Natural killer cell treated with Interleukin-12 subunit alpha and Interleukin-12 subunit beta and Interleukin-15 and Interleukin-18, amount 100 ng/mL, for 72 hours (primary cell): ENCODE measurements at places on chromosomes 3 and 15. TPM values are rescaled to one million over a fixed set of nuclear protein-coding genes. Genes with fewer than 3 reads are reported as not detected.

DNA sequence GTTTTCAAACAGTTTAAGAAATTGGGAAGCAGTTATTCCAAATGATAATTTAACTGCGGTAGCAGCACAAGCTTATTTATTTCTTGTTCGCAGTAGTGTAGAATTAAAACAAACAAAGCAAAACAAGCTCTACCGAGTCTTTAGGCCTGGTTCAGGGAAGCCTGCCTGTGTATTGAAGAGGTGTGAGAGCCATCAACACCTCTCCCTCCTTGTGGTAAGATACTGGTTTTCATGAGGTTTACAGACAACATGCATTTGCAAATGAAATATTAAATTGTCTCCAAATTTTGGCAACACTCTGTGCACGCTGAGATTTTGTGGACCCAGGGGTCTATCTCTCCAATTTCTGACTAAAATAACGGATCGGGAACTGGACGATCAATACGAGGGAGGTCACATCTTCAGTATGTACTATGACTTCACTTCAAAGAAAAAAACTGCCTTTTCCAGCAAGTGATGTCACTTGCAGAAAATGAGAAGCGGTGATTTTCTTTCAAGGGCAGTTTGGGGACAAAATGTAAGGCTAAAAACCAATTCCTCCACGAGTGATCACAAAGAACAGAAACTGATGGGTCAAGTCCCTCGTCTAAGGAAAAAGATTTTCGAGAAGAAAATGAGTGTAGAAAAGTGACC is 721 bp downstream of the ATR start:
- peak overlapping the region; percentile 94 for H3K4me3 ChIP-seq
- H3K4me1 ChIP-seq = peaks cover 34% of the 10 kb centered on the region
- peaks cover 4% of the 10 kb centered on the region for H3K27me3 ChIP-seq

The GOLGA8Q gene
- total RNA-seq = 27.5 TPM

The CYP1A2 gene
- total RNA-seq = not detected

GRCh38 chr15:29952225-29952624 is 130.0 kb upstream of the TJP1 start:
- H3K36me3 ChIP-seq = no peaks in the 10 kb centered on the region
- H3K4me1 ChIP-seq = no peaks in the 10 kb centered on the region
- H3K4me3 ChIP-seq = no peak overlapping the region
- H3K27me3 ChIP-seq = no peaks in the 10 kb centered on the region
- DNase-seq = no peak

The CCDC12 gene
- total RNA-seq = 58.0 TPM

DNA sequence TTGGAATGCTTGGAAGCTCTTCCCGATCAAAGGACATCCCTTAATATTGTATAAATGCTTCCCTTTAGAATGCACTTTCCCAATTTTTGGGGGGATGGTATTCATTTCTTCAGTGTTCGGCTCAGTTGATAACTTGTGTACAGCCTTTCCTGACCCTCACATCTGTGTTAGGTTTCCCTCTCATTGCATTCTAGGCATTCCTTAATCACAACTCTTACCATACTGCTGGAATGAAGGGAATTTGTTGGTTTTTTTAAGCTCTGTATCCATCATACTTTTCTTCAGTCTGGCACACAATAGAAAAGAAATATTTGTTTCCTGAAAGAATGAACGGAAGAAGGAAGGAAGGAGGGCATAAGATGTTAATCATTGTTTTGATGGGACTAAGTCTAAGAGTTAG is 119.5 kb downstream of the CHST2 start:
- no peak for DNase-seq
- H3K36me3 ChIP-seq = no peaks in the 10 kb centered on the region

The LHFPL4 gene
- total RNA-seq = not detected

DNA sequence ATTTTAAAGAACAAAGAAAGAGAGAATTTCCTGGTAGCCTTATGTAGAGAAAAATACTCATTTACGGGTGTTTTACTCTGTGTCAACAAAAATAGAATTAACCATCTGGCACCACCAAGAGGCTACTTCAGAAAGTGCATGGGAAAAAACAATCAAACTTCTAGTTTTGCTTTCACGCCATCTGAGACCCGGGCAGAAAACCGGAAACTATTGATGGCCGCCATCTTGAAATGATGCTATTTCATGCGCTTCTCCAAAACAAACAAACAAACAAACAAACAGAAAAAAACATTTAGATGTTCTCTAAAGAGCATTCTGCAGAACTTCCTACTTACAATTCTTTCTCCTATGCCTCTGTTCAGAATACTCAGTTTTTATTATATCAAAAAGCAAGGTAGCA is 49.4 kb upstream of the SYNPR start:
- no peaks in the 10 kb centered on the region for H3K27me3 ChIP-seq
- no peak for DNase-seq
- no peaks in the 10 kb centered on the region for H3K4me1 ChIP-seq

- no peak overlapping the region for H3K4me3 ChIP-seq
- no peak for DNase-seq
- H3K27ac ChIP-seq = no peak overlapping the region
- H3K36me3 ChIP-seq = peaks cover 5% of the 10 kb centered on the region
- H3K4me1 ChIP-seq = peaks cover 6% of the 10 kb centered on the region
- no peaks in the 10 kb centered on the region for H3K27me3 ChIP-seq
Measured at GRCh38 chr3:40312661-40313226, 3.2 kb downstream of the EIF1B start.

The CSTA gene
- total RNA-seq = not detected

DNA sequence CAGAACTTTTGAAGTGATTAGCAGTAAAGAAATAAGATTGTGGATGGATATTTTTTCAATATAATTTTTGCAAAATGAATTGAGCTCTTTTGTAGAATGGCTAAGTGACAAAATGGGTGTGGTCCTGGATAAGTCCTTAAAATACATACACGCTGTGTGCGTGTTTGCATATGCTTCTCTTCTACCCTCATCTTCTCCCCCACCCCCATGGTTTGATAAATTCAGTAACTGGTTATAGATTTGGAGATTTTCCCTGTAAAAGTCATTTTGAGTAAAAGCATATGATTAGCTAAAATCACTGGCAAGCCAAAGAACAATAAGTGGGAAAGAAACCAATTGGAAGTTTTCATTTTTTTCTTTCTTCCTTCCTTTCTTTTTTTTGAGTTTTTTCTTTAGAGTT is 453.9 kb upstream of the MDFIC2 start:
- no peak for DNase-seq
- H3K4me3 ChIP-seq = no peak overlapping the region
- H3K27ac ChIP-seq = no peak overlapping the region
- no peaks in the 10 kb centered on the region for H3K4me1 ChIP-seq

DNA sequence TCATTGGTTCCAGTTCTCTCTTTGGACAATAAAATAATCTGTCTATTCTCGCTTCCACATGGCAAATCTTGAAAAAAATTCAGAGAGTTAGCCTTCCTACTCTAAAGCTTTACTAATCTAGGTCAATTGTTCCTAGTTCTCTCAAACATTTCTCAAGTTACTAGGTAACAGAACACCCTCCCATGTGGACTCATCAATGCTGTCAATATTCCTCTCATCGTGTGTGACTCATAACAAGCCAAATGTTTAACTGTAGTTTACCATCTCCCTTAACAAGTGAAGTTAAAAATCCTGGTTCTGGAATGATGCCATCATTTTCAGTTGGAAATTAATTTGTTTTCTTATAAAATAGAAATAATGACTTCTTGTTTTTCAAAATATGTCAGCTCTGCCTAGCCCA is 438.6 kb downstream of the ROBO1 start:
- no peaks in the 10 kb centered on the region for H3K4me1 ChIP-seq
- no peaks in the 10 kb centered on the region for H3K36me3 ChIP-seq
- no peak for DNase-seq
- no peaks in the 10 kb centered on the region for H3K27me3 ChIP-seq
- no peak overlapping the region for H3K4me3 ChIP-seq

The NTRK3 gene
- 0.42 TPM for total RNA-seq

GRCh38 chr3:171791692-171792076 is 18.6 kb downstream of the PLD1 start:
- H3K27ac ChIP-seq = no peak overlapping the region
- peaks cover 5% of the 10 kb centered on the region for H3K36me3 ChIP-seq
- H3K4me3 ChIP-seq = no peak overlapping the region
- no peaks in the 10 kb centered on the region for H3K27me3 ChIP-seq

GRCh38 chr3:60263191-60263590 is 988.1 kb downstream of the FHIT start:
- no peak overlapping the region for H3K27ac ChIP-seq
- H3K4me1 ChIP-seq = no peaks in the 10 kb centered on the region
- H3K36me3 ChIP-seq = no peaks in the 10 kb centered on the region

DNA sequence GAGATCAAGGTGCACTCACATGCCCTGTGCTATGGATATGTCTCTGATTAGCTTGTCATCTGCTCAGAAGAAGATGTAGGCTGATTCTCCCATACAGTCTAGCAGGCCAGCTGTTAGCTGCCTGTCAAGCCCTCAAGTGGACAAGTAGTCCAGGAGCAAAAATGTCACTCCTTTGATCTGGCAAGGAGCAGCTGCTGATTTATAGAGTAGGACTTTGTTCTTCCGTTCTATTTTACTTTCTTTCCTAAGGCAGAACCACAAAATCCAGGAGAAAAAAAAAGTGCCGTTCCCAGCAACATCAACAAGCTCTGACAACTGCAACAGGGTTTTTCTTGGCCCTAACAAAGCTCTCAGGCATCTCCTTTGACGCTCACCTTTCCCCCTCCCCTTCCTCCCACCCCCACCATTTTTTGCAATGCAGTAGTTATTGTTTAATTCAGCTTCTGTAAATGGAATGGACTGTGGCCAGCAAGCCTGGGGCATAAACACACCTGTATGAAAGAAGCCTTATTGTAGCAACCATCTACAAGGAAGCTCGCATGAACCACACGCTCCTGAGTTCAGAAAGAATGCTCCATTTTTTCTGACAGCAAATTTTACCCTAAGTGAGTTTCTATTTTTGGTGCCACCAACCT is 196.3 kb downstream of the MEIS2 start:
- H3K4me3 ChIP-seq = no peak overlapping the region
- H3K27me3 ChIP-seq = no peaks in the 10 kb centered on the region
- no peak for DNase-seq
- H3K36me3 ChIP-seq = no peaks in the 10 kb centered on the region
- no peaks in the 10 kb centered on the region for H3K4me1 ChIP-seq

The CRABP1 gene
- total RNA-seq = not detected

DNA sequence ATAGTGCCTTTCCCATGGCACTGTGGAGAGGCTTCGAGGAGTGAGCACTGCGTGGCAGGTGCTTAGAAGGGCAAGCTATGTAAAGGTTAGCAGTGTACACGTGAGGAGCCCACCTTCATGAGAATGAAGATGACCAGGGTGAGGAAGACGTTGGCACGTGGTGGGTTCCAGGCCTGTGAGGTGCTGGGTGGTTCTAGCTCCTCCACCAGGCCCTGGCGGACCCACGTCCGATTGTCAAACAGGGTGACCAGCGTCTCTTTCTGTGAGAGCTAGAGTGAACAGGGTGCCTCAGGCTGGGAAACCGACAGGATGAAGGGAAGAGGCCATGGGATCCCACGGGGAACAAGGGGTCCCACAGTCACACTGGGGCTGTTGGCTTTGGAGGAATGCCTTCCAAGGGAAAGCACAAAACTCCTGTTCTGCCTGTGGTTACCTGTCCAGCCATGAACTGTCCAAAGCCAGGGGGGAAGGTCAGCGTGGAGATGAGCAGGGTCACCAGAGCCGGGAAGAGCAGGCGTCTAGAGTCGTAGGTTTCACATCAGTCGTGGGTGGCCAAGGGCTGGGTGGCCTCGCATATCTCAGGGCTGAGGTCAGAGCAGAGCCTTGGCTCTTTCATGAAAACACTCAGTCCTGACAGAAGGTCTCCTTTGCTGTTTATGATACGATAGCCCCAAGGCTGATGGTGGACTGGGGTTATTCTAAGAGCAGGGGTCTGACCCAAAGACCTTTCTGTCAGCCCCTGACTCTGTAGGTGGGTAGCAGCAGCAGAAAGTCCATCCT is 6.0 kb downstream of the CLCN2 start:
- DNase-seq = no peak
- H3K4me1 ChIP-seq = peaks cover 6% of the 10 kb centered on the region
- no peak overlapping the region for H3K4me3 ChIP-seq
- no peaks in the 10 kb centered on the region for H3K36me3 ChIP-seq
- H3K27me3 ChIP-seq = no peaks in the 10 kb centered on the region

- no peak overlapping the region for H3K4me3 ChIP-seq
- no peaks in the 10 kb centered on the region for H3K36me3 ChIP-seq
- no peak overlapping the region for H3K27ac ChIP-seq
- DNase-seq = no peak
- H3K27me3 ChIP-seq = peaks cover 6% of the 10 kb centered on the region
Measured at GRCh38 chr3:130379274-130379673, 33.8 kb downstream of the COL6A5 start.

DNA sequence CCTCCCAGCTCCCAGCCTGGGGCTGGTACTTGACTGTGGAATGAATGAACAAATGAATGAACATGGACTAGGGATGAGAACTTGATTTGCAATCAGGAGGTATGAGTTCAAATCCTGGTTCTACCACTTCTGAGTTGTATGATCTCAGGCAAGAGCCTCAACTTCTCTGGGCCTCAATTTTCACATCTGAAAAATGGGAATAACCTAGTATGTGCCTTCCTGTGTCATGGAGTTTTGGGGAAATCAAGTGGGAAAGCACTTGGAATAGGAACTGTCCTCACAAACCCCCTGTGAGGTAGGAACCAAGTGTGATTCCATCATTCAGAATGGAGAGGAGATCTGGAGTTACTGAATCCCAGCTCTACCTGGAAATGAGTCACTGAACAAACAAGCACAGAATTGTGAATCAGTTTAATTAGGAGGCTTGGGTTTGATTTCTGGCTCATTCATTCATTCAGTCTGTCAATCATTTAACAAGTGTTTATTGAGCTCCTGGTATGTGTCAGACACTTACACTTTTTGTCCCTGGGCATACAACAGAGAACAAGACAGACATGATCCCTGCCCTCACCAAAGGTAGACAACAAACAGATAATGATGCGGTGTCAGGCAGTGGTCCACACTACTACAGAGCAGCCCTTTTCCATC is 29.7 kb downstream of the DNASE1L3 start:
- H3K27ac ChIP-seq = no peak overlapping the region
- no peaks in the 10 kb centered on the region for H3K27me3 ChIP-seq
- peaks cover 7% of the 10 kb centered on the region for H3K4me1 ChIP-seq
- DNase-seq = peak; percentile 42
- no peaks in the 10 kb centered on the region for H3K36me3 ChIP-seq

GRCh38 chr3:66598168-66598567 is 97.3 kb upstream of the LRIG1 start:
- no peak overlapping the region for H3K27ac ChIP-seq
- H3K36me3 ChIP-seq = no peaks in the 10 kb centered on the region
- peaks cover 29% of the 10 kb centered on the region for H3K27me3 ChIP-seq
- H3K4me1 ChIP-seq = no peaks in the 10 kb centered on the region
- no peak for DNase-seq

The SH3GL3 gene
- total RNA-seq = not detected

- no peak overlapping the region for H3K4me3 ChIP-seq
- H3K27me3 ChIP-seq = no peaks in the 10 kb centered on the region
- H3K27ac ChIP-seq = no peak overlapping the region
- H3K4me1 ChIP-seq = no peaks in the 10 kb centered on the region
Measured at GRCh38 chr3:78096488-78097255, 1056.8 kb downstream of the ROBO2 start.

GRCh38 chr3:23649448-23649847 is 156.3 kb upstream of the UBE2E1 start:
- no peaks in the 10 kb centered on the region for H3K36me3 ChIP-seq
- peaks cover 32% of the 10 kb centered on the region for H3K27me3 ChIP-seq
- H3K4me3 ChIP-seq = no peak overlapping the region
- DNase-seq = no peak
- no peak overlapping the region for H3K27ac ChIP-seq

- H3K4me3 ChIP-seq = no peak overlapping the region
- no peak for DNase-seq
- H3K27ac ChIP-seq = no peak overlapping the region
- H3K4me1 ChIP-seq = no peaks in the 10 kb centered on the region
Measured at GRCh38 chr3:169308654-169309250, 354.8 kb downstream of the MECOM start.
